ENCODE measurements at places on chromosomes 4 and X.
A peak's percentile ranks its signal among the peaks of the same experiment; 100 is the strongest.

GRCh38 chr4:102730968-102731533 lies 29.7 kb downstream of the MANBA start:
- no peak for DNase-seq

DNA sequence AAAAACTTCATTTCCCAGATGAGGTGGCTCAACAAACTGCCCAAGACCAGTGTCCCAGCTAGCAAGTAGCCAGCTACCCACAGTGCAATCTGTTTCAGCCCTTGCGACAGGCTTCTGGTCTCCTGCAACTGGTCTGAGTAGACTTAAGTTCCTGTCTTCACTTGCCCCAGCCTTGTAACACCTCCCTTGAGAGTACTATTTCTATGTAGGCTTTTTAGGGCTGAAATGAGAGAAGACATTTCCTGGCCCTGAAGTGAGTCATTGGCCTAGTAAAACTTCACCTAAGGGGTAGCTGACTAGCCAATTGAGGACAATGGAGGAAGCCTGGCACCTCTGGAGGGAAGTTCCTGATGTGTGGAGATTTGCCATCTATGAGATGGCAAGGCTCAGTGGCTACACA lies 80.1 kb upstream of the STIM2 start:
- DNase-seq = no peak

GRCh38 chrX:119759248-119759766 lies 919 bp downstream of the SOWAHD start:
- no peak for DNase-seq

GRCh38 chr4:69760455-69760854 lies at the start of gene SULT1B1:
SULT1B1 (minus strand) TSS chr4:69760620; CDS start chr4:69755217, 5,403 bp downstream.
- no peak for DNase-seq

- no peak for DNase-seq
These were observed 92.3 kb downstream of the UCHL1 start for GRCh38 chr4:41349021-41349420.

- DNase-seq = no peak
These were observed 23.1 kb upstream of the CAMK2D start for GRCh38 chr4:113784497-113785250.

DNA sequence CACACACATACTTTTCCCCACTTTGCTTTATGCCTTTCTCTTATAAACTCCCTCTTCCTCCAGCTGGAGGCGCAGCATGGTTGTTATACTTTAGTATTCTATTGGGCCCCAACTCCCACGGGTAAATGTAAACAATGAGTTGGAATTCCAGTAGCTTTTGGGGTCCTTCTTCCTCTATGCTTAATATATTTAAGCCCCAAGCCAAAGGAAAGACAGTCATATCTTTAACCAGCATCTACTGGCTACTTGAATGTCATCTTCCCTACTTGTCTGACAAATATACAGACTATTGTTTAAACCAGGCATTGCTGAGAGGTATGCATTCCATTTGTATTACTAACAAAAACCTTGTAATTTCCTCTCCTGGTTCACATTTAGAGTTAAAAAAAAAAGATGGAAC lies 72.9 kb downstream of the WDR19 start:
- DNase-seq = no peak

GRCh38 chr4:185874516-185875230 lies 62.7 kb upstream of the SORBS2 start:
- DNase-seq = no peak

DNA sequence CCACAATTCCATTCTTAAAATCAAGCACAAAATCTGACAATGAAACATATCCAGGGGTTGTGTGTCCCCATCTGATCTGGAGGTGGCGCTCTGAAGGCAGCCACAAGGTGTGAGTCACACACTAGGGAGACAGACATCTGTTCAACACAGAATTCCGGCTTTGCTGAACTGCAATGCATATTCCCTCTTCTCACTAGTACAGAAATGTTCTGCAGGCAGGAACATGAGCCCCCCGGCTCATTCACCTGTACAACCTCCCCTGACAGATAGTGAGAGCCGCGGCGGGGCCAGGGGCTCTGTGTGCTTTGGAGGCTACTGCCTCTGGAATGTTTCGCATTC lies 41.9 kb downstream of the WDR1 start:
- no peak for DNase-seq

DNA sequence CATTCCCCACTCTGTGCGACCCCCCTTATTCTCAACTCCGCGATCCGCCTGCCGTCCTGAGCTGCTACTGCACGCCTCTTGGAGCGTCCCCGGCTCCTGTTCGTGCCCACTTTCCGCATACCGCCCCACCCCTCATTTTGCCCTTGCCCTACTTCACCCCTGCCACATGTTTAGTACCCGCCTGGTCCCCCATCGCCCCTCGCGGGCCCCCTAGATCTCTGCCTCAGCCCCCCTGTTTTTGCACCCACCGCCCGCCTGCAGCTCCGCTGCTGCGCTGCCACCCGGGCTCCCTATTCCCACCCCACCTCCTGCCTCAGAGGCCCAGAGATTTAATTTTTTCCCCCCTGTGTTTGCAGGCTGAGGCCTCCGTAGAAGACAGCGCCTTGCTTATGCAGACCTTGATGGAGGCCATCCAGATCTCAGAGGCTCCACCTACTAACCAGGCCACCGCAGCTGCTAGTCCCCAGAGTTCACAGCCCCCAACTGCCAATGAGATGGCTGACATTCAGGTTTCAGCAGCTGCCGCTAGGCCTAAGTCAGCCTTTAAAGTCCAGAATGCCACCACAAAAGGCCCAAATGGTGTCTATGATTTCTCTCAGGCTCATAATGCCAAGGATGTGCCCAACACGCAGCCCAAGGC lies 1.4 kb downstream of the MAGED1 start:
- DNase-seq = no peak

DNA sequence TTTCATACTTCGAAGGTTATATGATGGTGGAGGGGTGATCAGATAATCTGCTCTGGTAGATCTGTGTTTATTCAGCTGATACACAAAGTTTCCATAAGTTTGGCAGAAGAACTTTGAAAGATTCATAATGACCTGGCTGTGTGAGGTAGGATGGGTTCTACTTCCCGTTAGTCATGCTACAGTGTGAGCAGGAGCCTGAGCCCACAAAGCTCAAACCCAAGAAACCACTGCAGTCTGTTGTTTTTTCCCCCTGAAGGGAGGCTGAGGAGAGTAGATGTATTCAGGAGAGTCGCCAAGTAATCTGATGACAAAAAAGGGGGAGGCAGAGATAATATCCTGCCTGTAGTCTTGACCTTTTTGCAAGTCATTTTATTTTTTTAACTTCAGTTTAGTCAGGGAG lies 52.8 kb upstream of the PPP3CA start:
- DNase-seq = no peak

- DNase-seq = peak; percentile 50
These were observed 62.0 kb downstream of the ZFYVE28 start for GRCh38 chr4:2356123-2357069.

DNA sequence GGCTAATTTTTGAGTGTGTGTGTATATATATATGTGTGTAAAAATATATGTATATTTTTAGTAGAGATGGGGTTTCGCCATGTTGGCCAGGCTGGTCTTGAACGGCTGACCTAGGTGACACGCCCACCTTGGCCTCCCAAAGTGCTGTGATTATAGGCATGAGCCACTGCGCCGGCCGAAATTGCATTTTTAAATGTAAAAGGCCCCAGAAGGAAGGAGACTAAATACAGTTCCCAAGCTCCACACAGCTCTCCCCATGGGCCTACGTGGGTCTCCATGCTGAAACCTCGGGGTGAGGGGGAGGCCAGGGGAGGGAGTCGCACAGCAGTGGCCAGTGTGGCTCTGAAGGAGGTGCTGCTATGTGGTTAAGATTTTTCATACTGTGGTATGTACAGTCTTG lies 12.8 kb upstream of the CDKN2AIP start:
- no peak for DNase-seq

- DNase-seq = no peak
These were observed 148.1 kb downstream of the VCX3A start for GRCh38 chrX:6386837-6387236.

DNA sequence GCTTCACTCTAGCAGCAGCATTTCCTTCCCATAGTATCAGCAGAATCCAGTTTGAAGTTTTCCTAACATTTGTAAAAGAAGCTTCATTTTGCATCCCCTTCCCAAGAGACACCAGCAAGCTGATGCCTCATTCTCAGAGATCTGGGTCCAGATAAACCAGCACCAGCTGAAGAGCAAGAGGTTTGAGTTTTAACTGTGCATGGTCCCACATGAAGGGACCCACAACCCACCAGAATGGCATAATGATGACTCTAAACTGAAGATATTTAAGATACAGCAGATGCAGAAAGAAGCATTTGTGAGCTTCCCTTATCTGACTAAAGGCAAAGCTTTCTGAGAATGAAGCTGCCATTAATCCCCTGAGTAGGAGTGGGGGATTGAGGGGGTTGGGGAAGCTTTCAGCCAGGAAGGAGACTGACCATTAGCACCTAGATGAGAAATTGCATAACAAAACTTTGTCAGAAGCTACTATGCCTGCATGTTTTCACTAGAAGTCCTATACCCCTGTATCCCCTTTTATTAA lies 18.6 kb downstream of the NUDT6 start:
- no peak for DNase-seq

- no peak for DNase-seq
These were observed 177.7 kb upstream of the PSAPL1 start for GRCh38 chr4:7612311-7612897.

DNA sequence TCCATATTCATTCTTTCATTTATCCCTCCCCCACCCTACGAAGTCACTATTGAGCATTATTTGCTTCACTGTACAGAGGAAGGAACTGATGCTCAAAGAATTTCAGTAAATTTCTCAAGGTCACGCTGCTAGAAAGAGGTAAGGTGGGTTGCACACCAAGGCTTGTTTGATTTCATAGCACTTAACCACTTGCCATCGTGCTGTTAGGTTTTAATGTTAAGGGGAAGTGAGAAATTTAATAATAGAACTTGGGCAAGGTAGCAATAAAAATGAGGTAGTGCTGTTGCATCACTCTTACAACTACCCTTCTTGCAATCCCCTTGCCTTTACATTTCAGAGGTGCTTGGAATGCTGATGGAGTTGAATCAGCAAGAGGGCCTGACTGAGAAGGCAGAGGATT lies 343.1 kb downstream of the MID1IP1 start:
- DNase-seq = no peak

- DNase-seq = no peak
These were observed 85.0 kb downstream of the NFKB1 start for GRCh38 chr4:102586002-102586643.

DNA sequence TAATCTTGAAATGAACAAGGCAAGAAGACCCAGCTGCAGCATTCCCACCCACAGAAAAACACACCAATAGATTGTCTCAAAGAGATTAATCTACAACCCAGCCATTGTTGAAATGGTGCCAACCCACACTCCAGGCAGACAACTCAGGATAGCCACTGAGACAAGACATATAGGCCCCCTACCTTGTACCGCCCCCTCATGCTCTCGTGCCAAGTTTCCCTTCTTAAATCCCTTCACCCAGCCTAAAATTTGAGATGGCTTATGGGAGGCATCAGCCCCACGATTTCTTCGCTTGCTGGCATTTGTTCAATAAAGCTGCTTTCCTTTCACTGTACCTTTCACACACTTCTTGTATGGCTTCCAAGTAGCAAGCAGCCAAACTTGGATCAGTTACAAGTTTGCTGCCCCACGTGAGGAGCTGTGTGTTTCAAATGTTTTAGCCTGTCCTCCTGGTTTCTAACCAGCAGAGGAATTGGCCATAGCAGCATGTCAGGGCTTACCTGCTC lies 1754.1 kb downstream of the C4orf33 start:
- no peak for DNase-seq

- peak; percentile 80 for DNase-seq
These were observed at the start of gene SH3BP2 for GRCh38 chr4:2792711-2793585. SH3BP2 (plus strand) TSS chr4:2793085; CDS start chr4:2820618, 27,533 bp downstream.

DNA sequence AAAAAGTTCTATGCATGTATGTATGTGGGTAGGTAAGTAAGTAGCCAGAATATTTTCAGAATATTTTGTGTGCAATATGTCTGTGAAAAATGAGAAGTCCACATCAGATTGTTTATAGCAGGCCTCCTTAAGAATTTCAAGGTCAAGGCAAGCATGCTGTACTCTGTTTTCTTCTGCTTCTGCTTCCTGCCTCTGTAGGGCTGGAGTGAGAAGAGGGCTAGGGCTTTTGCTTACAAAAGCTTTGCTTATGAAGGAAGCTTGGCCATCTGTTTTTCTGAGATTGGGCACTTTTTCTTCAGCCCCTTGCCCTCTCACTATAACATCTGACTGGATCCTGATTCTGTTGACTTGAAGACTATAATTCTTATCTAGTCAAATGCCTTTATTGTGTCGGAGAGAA lies 150.4 kb downstream of the EMCN start:
- DNase-seq = no peak

DNA sequence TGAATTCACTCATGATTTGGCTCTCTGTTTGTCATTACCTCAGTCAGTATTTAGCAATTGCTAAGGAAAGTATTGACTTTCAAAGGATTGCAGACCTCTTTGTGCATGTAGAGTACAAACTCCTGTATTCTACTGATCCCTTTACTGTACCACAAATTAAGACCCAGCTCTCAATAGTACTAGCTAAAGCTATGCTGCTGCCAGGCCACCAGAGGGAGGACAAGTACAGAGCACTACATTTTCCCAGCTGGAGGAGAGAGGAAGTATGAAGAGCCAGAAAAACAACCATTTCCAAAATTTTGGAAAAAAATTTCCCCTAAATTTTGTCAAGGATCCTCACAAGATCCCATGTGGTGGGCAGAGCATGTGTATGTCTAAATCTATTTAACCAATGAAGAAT lies 175.0 kb upstream of the MTMR8 start:
- no peak for DNase-seq

GRCh38 chr4:71348586-71348985 lies 9.8 kb downstream of the SLC4A4 start:
- no peak for DNase-seq

GRCh38 chr4:145820407-145820806 lies 118.2 kb downstream of the ZNF827 start:
- no peak for DNase-seq

DNA sequence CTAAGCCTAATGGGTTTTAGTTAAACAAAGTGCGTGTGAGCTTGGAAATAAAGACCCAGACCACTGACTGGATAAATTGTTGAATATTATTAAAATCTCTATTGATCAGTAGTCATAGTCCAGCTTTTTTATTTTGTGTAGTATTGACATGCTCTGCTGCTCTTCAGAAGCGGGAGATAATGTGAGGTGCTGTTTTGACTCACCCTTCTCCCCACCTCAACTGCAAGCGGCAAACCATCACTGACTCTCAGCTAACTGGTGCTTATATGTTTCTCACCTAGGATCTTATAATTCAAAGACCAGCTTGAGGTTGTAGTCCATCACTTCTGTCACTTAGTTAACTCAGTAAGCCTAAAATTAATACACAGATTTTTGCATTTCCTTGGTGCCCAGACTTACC lies 72.2 kb downstream of the COMMD8 start:
- no peak for DNase-seq

- no peak for DNase-seq
These were observed 5.7 kb downstream of the CSN1S1 start for GRCh38 chr4:69936566-69936965.
